ENCODE measurements at places on chromosomes 12 and 14. TPM values are rescaled to one million over a fixed set of nuclear protein-coding genes. Genes with fewer than 3 reads are reported as not detected.
A peak's percentile ranks its signal among the peaks of the same experiment; 100 is the strongest.

The RNF212B gene
- total RNA-seq, result 5.4 TPM

The TMEM120B gene
- total RNA-seq, result 17.2 TPM

The ITGA7 gene
- 26.4 TPM for total RNA-seq

DNA sequence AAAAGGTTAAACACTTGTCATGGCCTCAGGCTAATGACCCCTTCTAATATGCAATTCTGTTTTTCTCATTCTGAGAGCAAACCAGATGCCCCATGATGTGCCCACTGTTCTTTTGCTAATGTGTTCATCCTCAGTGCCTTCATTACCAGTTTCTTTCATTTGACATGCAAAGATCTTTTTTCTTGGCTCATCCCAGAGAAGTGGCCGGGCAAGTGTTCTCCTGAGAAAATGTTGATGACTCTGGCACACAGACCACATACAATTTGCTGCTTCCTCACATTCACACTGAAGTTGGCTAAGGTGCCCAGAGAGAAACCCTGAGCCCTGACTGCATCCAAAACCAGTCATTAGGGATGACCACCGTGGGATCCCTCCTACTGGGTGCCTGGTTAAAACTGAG, 833.3 kb downstream of the DIO2 start:
- H3K36me3 ChIP-seq, result no peaks in the 10 kb centered on the region
- no peaks in the 10 kb centered on the region for H3K27me3 ChIP-seq
- H3K4me1 ChIP-seq, result peaks cover 3% of the 10 kb centered on the region
- H3K4me3 ChIP-seq, result no peak overlapping the region
- no peak overlapping the region for H3K27ac ChIP-seq

GRCh38 chr14:88482524-88482923, 72.3 kb downstream of the PTPN21 start:
- H3K27ac ChIP-seq, result no peak overlapping the region
- peaks cover 5% of the 10 kb centered on the region for H3K36me3 ChIP-seq
- DNase-seq, result no peak
- H3K4me3 ChIP-seq, result no peak overlapping the region
- peaks cover 7% of the 10 kb centered on the region for H3K4me1 ChIP-seq

DNA sequence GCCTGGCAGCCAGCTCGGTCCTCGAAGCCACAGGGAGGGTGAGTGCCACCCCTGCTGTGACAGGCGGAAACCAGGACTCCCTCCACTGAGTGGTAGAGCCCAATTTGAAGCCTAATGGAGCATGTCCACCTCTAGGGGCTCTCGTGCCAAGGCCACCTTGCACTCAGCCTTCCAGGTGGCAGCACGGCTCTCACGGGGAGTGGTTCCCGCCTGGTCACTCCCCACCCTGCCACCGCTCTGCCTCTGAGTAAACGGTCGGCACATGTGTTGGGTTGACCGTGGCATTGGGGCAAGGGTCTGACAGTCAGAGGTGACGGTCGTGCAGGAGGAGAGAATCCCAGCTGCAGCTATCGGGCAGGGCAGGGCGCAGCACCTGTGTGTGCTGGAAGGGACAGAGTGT, 34.8 kb downstream of the IL31 start:
- H3K4me1 ChIP-seq, result no peaks in the 10 kb centered on the region
- no peak for DNase-seq
- H3K27ac ChIP-seq, result no peak overlapping the region
- no peak overlapping the region for H3K4me3 ChIP-seq

DNA sequence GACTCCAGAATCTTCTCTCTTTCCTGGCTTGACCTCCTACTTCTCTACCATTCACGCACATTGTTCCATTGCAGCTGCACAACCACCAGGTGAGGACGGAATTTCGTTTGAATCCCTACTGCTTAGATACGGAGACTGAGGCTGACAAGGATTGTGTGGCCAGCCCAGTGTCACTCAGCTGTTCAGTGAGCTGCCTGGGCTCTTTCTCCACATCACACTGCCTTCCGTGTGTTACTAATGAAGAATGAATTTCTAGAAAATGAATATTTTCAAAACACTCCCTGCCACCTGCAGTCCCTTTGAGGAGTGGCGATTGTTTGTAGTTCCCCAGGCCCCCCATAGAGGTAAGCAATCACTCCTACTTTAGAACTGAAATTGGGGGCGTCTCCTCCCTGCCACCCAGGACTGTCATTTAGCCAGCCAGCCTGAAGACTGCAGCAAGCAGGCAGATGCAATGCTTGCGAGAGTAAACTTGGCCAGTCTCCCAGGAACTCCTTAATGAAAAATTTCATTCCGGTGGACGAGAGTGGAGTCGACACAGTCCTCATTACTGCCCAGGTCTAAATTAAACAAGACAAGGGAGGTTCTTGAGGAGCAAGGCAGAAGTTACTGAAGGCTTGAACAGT, 239.7 kb downstream of the SLC41A2 start:
- H3K36me3 ChIP-seq, result no peaks in the 10 kb centered on the region
- H3K4me1 ChIP-seq, result peaks cover 7% of the 10 kb centered on the region
- H3K27me3 ChIP-seq, result no peaks in the 10 kb centered on the region
- H3K4me3 ChIP-seq, result no peak overlapping the region
- peak; percentile 34 for DNase-seq

DNA sequence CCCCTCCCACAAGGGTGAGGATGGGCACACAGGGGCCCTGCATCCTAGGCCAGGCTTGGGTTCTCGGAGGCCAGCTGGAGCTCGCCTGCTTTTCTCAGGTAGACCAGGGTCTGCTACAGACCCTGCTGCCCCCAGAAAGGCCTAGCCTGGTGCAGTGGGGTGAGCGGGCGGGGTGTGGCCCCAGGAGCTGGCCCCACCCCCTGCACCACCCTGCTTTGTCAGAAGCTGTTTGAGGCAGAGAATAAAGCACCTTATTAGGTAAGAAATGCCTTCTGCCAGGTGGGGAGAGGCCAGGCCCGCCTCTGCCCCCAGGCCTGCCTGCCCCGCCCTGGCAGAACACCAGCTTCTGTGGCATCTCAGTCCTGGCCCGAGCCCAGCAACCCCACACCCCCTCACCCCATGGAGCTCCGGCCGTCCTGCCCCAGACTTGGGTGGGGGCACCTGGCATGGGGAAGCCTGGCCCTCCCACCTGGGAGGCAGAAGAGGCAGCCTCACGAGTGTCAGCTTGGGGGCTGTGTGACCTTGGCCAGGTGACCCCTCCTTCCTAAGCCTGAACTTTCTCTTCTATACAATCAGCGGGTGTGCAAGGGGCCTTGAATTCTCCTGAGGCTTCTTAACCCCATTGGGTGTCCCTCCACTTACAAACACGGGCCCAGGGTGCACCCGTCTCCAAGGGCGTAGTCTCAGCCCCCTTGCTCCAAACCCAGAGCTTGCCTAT, 43.2 kb downstream of the KRT80 start:
- no peak for DNase-seq
- H3K27me3 ChIP-seq, result no peaks in the 10 kb centered on the region
- H3K27ac ChIP-seq, result peak overlapping the region; percentile 82
- peaks cover 44% of the 10 kb centered on the region for H3K4me1 ChIP-seq
- H3K36me3 ChIP-seq, result no peaks in the 10 kb centered on the region

- no peaks in the 10 kb centered on the region for H3K27me3 ChIP-seq
- peak; percentile 79 for DNase-seq
- no peaks in the 10 kb centered on the region for H3K36me3 ChIP-seq
- H3K4me3 ChIP-seq, result peak within 1 kb of the TSS; percentile 44
- peaks cover 16% of the 10 kb centered on the region for H3K4me1 ChIP-seq
Observed at GRCh38 chr14:104977681-104978653, at the start of gene AHNAK2. AHNAK2 (minus strand) TSS chr14:104978374; CDS start chr14:104978237, 137 bp downstream.

GRCh38 chr12:67926063-67926462, 63.2 kb upstream of the IFNG-AS1 start:
- H3K4me3 ChIP-seq, result no peak overlapping the region
- H3K27ac ChIP-seq, result no peak overlapping the region
- H3K4me1 ChIP-seq, result peaks cover 5% of the 10 kb centered on the region
- H3K27me3 ChIP-seq, result no peaks in the 10 kb centered on the region
- DNase-seq, result no peak

DNA sequence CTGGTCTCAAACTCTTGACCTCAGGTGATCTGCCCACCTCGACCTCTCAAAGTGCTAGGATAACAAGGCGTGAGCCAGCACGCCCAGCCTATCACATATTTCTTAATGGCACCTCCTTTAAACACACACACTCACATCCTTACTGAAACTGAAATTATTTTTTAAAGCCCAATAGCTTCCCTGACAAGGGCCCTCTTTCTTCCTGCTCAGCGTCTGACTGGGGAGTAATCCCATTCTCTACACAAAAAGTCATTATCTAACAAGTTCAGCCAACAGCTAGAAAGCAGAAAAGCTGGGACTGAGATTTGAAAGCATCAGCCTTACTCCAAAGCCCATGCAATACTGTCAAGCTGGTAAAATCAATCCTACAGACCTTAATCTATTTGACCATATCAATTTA, 10.0 kb upstream of the AICDA start:
- no peaks in the 10 kb centered on the region for H3K36me3 ChIP-seq
- DNase-seq, result no peak
- H3K27ac ChIP-seq, result no peak overlapping the region
